ENCODE measurements at places on chromosomes 3 and 15.
A peak's percentile ranks its signal among the peaks of the same experiment; 100 is the strongest.

- DNase-seq: no peak
These were observed 136.5 kb downstream of the ALCAM start for GRCh38 chr3:105503191-105503593.

GRCh38 chr3:16412192-16412800 lies 101.2 kb downstream of the RFTN1 start:
- DNase-seq: no peak

DNA sequence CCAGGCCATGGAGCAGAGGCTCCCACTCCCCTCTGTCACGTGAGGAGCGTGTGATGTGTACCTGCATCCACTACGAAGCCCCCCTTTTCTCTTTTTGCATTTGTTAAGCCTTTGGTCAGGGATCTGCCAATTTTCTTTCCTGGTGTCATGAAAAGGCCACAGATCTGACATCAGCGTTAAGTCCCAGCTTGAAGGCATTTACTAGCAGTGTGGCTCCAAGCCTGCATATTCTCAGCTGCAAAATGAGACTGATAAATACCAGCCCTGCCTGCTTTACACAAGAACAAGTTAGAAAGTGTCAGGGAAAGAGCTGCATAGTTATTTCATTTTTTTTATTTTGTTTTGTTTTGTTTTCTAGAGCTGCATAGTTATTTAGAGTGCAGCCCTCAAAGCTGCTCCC lies 2.3 kb upstream of the ANKRD63 start:
- no peak for DNase-seq

DNA sequence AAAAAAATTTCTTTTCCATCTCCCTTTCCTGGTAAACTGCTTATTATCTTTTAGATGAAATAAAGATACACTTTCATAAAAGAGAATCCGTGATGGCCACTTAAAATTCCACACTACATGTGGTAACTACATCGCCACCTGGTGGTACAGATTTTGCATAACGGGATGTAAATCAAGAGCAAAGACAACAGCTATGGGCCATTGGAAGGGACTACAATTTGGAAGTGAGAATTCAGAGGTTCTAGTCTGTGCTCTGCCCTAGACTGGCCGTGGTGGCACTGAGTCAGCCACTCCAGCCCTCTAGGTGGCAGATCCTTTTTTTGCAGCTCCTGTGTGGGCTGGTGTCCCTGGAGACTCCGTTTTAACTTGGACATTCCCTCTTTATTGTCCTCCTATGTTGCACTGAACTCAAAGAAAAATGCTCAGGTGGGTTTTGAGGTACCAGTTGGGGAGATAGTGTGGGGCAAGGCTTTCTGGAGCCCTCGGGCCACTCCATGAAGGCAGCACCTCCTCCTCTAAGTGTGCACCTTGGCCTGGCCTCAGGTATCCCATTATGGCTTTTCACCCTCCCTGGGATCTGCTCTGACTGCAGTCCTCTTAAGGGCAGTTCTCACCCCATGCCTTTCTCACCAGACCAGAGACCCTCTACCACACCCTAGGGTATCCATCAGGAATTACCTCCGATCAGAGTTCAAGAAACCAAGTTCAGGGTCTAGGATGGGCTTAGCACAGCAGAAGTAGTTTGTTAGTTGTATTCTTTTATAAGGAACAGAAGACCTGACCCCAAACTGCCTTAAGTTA lies 54.9 kb downstream of the SPSB4 start:
- peak; percentile 42 for DNase-seq

DNA sequence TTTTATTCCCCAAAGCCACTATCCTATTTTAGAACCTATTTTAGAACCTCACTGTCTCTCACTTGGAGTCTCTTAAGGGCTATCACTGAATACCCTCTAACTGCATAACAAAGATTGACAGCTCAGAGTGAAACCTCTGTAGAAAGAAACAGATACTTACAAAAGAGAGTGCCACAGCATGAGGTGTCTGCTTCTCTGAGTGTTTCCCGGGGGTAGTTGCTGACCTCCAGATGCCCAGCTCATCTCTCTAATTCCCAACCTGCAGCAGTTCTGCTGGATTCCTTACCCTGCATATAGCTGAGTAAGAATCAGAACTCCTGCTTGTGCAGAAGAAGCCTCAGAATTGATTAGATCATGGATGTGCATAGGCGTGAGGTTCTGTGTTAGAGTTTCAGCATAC lies 34.5 kb downstream of the P3H2 start:
- DNase-seq: no peak

DNA sequence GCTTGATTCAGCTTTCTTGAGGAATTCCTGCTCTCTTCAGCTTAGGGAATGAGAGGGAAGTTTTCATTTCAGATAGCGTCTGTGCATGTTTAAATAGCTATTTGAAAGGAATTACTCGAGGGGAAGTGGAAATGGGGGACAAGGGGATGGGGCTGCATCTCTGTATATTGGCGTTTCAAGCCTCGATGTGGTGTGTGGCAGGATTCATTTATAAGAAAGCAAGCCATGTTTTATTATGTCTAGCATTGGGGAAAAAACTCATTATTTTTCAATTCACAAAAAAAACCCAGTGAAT lies 1.0 kb downstream of the ATP2C1 start:
- no peak for DNase-seq

GRCh38 chr3:175260145-175260794 lies 401.1 kb downstream of the NAALADL2 start:
- no peak for DNase-seq

- no peak for DNase-seq
These were observed 303.4 kb upstream of the ROPN1 start for GRCh38 chr3:124295362-124295761.

DNA sequence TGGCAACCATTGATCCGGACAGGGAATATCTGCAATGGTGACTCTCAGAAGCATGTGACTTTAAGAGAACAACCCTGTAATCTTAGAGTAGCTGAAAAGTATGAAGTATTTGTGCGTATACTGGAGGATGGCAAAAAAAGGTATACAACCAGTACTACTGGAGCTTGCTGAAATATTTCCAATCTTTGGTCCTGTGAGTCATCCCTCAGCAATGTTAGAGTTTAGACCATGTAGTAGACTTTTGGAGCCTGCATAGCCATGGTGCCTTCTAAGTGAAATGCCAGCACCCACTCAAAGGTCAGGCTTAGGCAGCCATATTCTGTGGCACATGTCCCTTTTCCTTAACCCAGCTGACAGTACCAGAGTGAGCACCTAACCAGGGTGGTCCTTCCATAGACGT lies 429.4 kb downstream of the NTRK3 start:
- DNase-seq: no peak
